ENCODE measurements at places on chromosomes 6 and 20.

DNA sequence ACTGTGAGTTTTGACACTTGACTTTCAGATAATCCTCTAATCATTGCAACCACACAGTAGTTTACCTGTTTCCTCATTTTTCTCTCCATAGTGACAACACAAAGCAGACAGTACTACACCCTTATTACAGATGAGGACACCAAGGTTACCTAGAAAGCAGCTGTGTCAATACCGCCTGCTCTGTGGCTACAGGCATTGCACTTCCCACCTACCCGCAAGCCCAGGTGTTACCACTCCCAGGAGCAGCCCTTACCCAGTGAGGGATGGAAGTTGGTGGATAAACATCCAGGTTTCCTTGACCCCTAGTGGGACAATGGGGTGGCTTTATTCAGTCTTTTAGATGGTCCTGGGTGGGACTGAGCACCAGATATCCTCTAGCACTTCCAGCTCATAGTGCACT lies 503.6 kb downstream of the PTPRT start:
- DNase-seq = no peak

DNA sequence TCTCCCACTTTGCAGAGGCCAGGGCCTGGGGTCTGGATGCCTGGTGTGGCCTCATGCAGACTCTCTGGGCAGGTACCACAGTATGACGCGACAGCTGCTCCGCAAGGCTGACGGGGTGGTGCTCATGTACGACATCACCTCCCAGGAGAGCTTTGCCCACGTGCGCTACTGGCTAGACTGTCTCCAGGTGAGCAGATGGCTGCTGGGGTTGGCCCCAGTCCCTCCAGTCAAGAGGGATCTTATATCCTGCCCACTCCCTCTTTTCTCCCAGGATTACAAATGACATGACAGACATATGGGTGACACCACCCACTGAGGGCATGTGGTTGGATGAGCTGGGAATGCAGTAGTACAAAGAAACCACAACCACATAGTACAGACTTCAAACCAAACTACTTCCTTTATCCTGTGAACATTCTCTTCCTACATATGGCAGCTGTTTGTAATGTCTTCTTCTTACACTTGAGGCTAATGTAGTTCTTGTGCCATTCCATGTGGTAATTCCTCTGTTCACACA lies 29.9 kb downstream of the RAB44 start:
- DNase-seq = peak; percentile 2

GRCh38 chr20:54429364-54429763 lies 46.0 kb upstream of the DOK5 start:
- no peak for DNase-seq

DNA sequence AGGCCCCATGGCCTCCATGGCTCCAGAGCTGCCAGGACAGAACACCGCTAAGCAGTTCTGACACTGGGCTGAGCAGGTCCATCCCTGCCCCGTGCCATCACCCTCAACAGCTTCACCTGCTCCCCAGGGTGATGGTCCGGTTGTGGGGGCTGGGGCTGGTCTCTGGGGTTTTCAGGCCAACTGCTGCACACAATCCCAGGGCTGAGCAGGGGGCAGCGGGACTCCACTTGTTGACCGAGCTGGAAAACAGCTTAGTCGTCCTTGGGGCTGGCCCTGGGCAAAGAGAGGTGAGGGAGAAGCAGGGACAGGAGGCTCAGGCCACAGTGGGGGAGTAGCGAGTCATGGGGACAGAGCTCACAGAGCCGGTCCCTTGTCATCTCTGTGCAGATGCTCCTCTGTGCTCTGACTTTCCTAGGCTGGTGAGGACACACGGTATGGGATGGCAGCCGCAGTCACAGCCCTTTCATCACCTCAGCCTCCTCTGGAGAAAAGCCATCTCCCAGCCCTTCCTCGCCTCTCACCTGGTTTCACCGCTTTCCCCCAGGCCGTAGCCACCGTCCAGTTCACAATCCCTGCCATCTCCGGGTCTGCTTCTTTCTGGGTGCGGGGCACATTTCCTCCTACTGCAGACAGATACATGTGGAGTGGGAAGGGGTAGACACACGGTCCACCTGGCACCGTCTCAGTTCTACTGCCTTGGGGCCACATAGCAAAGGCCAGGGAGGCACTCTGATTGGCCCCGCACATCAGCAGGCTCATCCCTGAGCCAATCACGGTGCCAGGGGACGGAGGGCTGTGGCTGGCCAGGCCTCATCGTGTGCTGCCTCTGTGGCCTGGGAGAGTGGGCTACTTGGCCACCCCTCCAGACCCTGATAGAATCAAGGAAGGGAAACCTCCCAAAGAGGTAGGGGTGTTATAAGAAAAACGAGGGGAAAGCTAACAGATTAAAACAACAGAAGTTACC lies 19.1 kb downstream of the MDFI start:
- no peak for DNase-seq

GRCh38 chr6:34745277-34746103 lies 11.8 kb upstream of the SNRPC start:
- no peak for DNase-seq

DNA sequence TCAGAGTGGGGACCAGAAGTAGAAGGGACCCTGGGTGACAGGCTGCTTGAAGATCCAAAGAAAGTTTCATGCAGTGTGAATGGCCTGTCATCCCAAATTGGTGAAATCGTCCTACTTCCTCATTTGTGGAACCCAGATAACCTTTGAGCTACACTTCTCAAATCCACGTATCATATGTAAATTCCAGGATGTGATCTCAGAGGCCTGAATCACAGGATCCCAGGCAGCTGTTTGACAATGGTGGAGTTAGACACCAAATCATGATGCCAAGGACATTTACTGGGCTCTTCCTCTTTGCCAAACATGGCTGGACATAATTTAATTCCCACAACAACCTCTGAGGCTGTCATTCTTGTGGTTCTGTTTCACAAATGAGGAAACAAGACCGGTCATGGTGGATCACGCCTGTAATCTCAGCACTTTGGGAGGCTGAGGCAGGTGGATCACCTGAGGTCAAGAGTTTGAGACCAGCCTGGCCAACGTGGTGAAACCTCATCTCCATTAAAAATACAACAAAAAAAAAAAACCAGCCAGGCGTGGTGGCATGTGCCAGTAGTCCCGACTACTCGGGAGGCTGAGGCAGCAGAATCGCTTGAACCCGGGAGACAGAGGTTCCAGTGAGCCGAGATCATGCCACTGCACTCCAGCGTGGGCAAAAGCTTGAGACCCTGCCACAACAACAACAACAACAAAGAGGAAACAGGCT lies 39.9 kb upstream of the TTPAL start:
- DNase-seq = no peak

- no peak for DNase-seq
These were observed 9.6 kb downstream of the DLGAP4 start for GRCh38 chr20:36315545-36316351.

- no peak for DNase-seq
These were observed 132.7 kb upstream of the TMEM170B start for GRCh38 chr6:11404838-11405237.

- DNase-seq = no peak
These were observed 241.6 kb downstream of the PHACTR1 start for GRCh38 chr6:12958052-12958706.

DNA sequence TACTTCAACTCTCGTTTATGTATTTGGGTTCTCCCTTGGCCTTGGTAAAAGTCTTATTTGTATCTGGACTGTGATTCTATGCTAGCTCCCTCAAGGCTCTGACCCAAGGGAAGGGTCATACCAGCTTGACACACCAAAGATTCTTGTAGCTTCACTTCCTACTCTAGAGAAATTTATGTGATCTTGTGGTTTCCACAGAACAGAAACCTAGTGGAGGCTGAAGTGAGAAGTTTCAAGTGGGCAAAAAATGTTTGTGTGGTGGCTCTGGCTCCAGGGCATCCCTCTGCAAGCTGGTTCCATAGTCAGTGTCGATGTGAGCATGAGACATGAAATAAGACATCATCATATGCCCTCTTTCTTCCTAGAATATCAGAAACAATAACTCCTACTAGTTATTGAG lies 48.1 kb upstream of the TNFRSF21 start:
- DNase-seq = no peak

DNA sequence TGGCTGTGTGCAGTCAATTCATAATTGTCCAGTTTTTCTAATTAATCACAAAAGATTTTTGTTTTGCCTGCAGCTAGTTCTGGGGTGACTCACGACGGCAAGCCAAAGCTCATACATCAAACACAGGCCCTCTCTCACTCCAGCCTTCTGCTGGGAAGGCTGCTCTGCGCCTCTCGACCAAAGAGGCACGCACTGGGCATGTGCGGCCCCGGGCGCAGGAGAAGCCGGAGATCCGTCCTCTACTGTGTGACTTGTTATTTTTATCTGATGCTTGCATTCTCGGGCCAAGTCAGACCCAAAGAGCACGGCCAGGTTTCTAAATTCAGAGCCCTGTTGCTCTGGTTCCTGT lies 98.5 kb downstream of the TFAP2A start:
- no peak for DNase-seq

DNA sequence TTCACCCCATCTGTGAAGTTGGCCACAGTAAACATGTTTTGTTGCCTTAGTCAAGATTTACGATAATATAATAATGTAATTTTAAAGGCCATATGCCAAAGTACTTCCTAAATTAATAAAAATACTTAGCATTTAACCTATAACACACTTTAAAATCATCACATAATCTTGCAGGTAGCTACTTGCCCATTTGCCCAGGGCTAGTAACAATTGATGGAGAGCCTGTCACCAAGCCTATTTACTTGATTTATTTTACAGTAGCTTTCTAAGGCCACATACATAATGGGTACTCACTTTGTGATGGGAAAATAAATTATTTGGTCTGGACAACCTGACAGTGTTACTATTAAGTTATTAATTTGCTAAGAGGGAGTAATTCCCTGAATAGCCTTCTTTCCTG lies 14.5 kb downstream of the BTBD9 start:
- no peak for DNase-seq
